ENCODE measurements at places on chromosomes 12 and 14.

- DNase-seq = no peak
Measured at GRCh38 chr12:122393817-122394216, 28.7 kb downstream of the CLIP1 start.

GRCh38 chr12:111868676-111869588 lies 26.9 kb downstream of the MAPKAPK5 start:
- DNase-seq = no peak

DNA sequence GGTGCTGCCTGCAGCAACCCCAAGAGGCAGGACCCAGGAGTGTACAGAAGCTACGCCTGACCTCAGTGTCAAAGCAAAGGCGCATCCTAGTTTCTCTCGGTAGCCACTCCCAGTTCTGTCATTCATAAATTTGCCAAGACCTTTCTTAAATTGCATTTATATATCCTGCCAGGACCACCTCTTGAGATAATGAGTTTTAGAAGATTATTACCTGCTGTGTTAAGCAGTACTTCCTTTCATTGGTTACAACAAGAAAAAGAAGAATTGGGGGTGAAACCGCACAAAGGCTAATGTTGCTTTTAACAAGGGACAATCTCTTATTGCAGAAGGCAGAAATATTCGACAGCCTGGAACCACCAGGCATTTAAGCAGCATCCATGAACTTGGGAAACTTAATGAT lies 57.8 kb downstream of the CIT start:
- no peak for DNase-seq

GRCh38 chr14:32128703-32129102 lies 51.6 kb downstream of the ARHGAP5 start:
- DNase-seq = no peak

DNA sequence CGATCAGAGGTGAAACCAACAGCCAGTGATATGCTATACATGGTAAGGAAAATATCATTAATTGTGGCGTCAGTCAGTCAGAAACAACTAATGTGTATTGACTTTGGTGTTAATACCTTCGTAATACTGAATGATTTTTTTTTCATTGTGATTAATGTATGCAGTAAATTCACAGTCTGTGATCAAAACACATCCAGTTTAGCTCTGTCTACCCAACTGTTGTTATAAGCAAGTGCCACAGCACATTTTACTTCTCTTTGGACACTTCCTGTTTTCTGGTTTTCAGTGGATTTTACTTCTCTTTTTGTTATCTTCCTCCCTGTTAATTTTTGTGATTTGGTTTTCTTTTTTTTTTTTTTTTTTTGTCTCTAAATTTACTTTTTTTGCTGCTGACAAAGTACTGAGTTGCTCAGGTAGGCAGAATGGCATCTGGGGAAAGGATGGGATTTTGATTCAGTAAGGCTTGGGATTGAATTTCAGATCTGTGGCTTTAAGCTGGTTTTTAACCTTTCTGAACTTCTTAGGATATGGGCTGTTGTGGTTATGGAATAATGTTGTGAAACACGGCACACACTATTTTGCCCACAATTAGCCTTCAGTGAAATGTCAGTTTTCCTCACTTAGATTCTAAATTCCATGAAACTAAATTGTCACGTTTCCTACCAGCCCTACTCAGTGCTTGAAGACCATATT lies 604 bp downstream of the GLIPR1 start:
- no peak for DNase-seq

DNA sequence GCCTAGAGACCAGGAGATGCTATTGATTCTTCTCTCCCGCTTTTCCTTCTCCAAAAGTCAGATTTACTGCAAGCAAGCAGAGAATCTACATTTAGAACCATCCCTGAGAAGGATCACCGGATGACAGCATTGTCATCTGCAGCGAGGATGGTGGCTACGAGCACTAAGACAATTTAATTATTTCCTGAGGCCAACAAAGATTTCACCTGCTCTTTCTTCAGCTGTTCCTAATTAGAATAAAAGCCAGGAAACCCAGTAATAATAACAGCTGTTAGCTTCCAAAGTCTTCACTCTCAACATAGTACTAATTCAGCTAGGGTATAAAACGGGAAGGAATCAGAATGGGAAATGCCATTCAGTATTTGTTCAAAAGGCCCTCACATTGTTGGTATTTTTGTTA lies 53.3 kb downstream of the TMTC1 start:
- DNase-seq = no peak

GRCh38 chr14:102691763-102692162 lies 85.5 kb upstream of the TRAF3 start:
- no peak for DNase-seq

DNA sequence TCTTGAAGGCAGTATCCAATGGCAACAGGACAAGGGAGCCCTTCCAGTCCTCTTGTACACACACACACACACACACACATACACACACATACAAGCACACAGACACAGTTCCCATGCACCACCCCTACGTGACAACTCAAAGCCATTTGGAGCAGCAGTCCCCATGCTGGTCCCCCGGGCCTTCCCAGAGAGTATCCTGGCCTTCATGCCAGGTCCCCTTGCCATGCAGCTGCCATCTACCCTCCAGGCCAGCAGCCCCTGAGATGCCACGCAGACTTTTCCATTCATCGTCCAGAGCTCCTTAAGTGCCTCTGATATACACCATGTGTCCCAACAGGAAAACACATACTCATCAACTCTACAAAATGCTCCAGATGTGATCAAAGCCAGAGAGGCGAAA lies 159.5 kb downstream of the ANO2 start:
- no peak for DNase-seq

DNA sequence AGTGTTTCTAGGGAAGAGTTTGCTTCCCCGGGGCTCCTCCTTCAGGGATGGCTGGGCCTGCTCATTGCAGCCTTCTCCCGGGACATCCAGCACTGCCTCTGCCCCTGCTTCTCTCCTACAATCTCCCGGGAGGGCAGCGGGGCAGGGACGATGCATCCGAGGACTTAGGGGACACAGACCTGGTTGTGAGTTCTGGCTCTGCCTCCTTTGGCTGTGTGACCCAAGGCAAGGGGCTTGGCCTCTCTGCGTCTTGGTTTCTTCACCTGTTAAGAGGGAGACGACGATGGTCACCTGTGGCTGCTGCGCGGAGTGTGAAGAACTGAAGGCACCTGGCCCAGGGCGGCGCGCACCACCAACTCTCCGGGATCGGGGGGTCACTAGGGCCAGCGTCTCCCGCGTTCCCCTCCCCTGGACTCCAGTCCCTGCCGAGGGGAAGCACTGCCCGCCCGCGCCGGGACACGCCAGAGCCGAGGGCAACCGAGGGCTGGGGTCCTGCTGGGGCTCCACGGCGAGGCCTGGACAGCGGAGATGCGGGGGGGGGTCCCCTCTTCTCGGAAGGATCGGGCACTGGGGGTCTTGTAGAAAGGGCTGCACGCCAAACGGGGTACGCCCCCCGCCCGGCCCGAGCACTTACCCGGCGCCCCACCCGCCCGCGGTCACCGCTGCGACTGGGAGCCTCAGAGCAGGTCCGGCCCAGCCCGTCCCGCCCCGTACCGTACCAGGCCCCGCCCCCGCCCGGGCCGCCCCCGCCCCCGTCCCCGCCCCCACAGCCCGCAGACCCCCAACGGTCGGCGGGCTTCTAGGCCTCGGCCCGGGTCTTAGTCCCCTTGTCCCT lies at the start of gene HVCN1:
TSS of gene HVCN1 (minus strand) at position 670 of the 835 bp plus-strand sequence. CDS start 5,870 bp downstream, outside the sequence.
- no peak for DNase-seq

DNA sequence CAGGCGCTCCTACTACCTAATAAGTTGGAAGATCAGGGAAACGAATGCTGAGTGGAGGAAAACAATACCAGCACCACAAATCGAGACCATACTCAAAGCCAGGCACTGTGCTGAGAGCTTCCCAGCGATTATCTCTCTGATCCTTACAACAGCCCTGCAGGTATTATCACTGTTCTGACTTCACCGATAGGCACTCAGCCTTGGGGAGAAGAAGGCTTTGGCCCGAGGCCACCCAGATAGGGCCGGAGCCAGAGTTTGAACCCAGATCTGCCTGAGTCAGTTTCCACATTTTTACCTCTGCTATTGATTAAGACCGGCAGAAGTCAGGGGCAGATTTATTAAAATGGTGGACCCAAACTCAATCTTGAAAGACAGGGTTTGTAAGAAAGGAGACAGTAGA lies 4.9 kb downstream of the SVOP start:
- DNase-seq = no peak

DNA sequence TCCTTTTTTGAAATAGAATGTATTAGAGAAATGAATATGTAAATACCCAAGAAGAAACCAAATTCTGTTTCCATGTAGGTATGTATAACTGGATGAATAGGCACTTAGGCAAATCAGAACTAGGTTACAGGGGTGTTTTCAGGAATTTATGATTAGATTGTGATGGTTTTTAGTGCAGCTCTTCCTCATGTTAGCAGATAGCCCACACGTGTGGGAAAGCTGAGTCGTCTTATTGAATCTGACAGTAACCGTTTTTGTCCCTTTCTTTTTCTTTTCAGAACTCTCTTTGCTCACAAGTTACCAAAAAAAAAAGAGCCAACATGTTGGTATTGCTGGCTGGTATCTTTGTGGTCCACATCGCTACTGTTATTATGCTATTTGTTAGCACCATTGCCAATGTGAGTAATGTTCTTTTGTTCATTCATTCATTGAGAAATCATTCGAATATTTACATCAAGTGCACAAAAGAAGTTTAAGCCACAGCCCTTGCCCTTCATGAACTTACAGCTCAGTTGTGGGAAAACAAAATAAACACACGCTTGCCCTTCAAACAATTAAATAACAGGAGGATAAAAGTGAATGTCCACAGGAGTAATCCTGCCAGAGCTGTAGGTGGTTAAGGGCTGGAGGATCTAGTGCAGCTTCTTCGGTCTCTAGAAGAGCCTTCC lies 14.8 kb downstream of the EMP1 start:
- no peak for DNase-seq

GRCh38 chr14:24924544-24924943 lies 125.4 kb downstream of the STXBP6 start:
- no peak for DNase-seq

- DNase-seq = no peak
Measured at GRCh38 chr12:98437806-98438595, 77.4 kb upstream of the TMPO start.

- DNase-seq = no peak
Measured at GRCh38 chr14:56112781-56113180, 5.4 kb upstream of the PELI2 start.

DNA sequence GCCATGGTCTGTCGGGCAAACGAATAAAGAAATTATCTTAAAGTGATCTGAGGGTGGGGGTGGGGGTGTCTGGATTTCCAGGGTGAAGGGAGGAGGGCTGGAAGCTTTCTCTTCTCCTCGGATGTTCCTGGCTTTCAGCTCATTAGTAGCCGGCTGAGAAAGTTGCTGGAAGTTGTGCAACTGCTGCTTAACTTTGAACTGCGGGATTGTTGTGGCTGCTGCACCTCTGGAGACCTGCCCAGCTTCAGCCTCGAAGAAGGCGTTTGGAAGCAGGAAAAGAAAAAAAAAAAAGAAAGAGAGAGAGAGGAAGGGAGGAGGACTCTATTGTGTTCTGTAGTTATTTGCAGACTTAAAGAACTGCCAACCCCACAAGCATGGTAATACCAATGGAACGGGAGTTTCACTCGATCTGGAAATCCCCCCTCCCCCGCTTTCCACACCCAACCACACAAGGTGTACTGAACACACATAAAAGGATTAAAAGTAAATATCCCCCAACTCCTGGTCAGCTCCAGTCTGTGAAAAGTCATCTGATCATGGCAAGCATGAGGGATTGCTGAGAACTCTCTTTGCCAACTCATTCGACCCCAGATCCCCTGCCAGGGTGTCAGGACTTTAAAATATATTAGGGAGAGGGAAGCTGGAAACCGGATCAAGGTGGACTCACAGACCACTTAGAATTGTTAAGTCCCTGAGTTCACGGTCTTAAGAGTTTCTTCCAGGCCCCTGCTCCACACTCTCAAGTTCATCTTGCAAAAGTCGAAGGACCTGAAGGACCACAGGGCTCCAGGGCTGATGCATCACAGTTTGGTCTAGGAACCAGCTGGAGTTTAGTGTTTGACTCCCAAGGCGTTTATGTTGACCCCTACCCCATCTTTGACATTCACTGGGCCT lies at the start of gene RASSF9:
TSS of gene RASSF9 (minus strand) at position 213 of the 894 bp plus-strand sequence. CDS start at position 5, 208 bp downstream.
- DNase-seq = peak; percentile 67
